ENCODE measurements at places on chromosomes 2 and 18.
A peak's percentile ranks its signal among the peaks of the same experiment; 100 is the strongest.

GRCh38 chr2:52933878-52934277 is 833.7 kb upstream of the CHAC2 start:
- DNase-seq = peak; percentile 6

- peak; percentile 11 for DNase-seq
These were observed 37.8 kb downstream of the GCG start for GRCh38 chr2:162114271-162114670.

DNA sequence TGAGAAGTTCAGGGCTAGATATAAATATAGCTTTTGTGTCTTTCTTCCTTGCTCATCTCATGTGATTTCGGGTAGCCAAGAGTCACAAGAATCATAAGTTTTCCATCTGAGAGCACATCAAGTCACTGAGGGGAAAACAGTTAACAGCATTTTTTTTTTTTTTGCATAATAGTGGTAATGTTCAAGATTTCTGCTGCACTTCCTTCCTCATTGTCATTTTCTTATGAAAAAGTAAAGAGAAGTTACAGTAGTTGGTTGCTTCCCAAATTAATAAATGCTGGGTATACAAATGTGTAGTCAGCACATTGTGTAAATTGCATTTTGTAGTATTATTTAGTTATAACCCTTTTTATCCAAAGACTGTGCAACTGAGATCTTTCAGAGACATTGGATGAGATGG is 93.6 kb downstream of the ZEB2 start:
- DNase-seq = no peak

DNA sequence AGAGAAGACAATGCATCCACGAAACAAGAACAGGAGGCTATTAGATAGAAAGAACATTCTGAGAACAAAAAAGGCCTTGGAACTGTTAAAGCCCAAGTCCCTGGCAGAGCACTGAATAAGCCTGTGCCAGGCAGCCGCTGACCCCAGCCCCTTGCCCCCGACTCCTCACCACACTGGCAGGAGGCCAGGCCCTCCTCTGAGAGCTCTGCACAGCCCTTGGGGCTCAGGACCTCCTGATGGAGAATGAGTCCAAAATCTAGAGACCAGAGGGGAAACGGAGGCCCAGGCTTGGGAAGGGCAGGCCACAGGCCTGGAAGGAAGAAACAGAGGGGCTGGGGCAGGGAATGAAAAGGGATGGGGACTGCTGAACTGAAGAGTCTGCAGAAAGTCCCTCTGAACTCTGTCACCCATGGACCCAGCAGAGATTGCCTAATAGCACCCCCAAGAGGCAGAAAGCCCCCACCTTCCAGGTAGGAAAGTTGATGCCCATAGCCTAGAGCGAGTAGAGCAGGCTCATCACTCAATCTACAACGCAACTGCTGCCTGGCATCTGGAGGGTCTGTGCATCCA is 18.3 kb upstream of the TNS1 start:
- no peak for DNase-seq

- no peak for DNase-seq
These were observed 85.2 kb upstream of the POU3F3 start for GRCh38 chr2:104768694-104769093.

DNA sequence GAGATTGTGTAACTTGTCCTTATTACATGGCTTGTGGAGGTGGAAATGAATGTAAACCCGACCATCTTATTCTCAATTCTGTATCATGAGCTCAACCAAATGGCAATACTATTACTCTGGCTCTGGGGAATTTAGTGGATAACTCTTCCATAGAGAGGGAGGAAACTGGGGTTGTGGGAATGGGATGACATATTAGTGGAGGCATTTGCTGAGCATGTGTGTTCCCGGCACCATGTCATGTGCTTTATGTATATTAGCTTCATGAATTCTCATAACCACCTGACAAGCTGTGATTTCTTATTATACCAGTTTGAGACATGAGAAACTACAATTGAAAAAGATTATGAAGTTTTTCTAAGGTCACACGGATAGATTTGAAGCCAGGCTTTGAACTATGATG is 112.8 kb upstream of the TMEFF2 start:
- peak; percentile 44 for DNase-seq

GRCh38 chr2:27375513-27376099 is 4.9 kb downstream of the ZNF513 start:
- no peak for DNase-seq
